ENCODE measurements at places on chromosomes 12 and 14.
A peak's percentile ranks its signal among the peaks of the same experiment; 100 is the strongest.

GRCh38 chr14:37844614-37845013 is 249.2 kb downstream of the TTC6 start:
- no peak for DNase-seq

DNA sequence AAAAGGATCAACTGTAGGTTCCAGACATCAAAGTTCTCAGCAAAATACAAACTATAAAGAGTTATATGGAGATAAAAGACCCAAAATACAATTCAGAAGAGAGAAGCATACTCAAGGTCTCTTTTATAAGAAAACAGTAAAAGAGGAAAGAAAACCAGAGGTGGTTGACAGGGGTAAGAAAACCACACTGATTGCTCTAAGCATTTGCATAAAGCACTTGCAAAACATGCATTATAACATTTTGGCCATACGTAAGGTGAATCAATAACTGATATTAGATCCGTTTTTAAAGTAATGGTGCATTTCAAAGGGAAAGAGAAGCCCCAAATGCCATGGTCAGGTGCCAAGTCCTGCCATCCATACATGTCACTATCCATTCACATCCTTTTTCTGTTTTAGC is 5.9 kb downstream of the DDHD1 start:
- DNase-seq: no peak

DNA sequence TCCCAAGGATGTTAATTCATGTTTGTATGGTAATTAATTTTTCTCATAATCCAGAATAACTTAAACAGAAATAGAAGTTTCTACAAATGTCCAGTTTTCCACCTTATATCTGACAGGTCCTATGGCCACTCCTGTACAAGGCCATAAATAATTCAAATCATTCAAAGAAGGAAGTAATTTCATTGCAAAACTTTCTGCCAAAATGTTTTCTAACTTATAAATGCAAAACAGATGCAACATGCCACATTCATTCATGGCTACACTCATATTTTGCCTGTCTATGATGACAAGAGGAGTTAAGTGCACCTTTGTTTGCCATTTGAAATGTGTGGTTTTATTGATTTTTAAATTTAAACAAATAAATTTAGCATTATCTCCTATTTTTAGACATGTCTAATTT is 34.4 kb downstream of the ITPR2 start:
- no peak for DNase-seq

- DNase-seq: no peak
These were observed 44.3 kb downstream of the SCYL2 start for GRCh38 chr12:100311317-100311716.

DNA sequence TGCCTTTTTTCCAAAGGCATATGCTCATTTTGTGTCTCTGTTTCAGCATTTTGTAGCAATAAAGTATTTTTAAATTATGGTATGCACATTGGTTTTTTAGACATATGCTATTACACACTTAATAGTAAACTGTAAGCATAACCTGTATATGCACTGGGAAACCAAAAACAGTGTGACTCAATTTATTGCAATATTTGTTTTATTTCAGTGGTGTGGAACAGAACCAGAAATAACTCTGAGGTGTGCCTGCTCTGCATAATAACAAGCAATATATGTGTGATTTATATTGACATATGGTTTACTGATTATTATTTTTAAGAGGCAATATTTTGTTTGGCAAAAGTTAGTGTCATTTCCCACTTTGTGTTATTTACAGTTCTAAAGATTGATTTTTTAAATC is 126.6 kb upstream of the CPNE8 start:
- no peak for DNase-seq

GRCh38 chr12:104578453-104578852 is 121.7 kb downstream of the CHST11 start:
- DNase-seq: peak; percentile 42

DNA sequence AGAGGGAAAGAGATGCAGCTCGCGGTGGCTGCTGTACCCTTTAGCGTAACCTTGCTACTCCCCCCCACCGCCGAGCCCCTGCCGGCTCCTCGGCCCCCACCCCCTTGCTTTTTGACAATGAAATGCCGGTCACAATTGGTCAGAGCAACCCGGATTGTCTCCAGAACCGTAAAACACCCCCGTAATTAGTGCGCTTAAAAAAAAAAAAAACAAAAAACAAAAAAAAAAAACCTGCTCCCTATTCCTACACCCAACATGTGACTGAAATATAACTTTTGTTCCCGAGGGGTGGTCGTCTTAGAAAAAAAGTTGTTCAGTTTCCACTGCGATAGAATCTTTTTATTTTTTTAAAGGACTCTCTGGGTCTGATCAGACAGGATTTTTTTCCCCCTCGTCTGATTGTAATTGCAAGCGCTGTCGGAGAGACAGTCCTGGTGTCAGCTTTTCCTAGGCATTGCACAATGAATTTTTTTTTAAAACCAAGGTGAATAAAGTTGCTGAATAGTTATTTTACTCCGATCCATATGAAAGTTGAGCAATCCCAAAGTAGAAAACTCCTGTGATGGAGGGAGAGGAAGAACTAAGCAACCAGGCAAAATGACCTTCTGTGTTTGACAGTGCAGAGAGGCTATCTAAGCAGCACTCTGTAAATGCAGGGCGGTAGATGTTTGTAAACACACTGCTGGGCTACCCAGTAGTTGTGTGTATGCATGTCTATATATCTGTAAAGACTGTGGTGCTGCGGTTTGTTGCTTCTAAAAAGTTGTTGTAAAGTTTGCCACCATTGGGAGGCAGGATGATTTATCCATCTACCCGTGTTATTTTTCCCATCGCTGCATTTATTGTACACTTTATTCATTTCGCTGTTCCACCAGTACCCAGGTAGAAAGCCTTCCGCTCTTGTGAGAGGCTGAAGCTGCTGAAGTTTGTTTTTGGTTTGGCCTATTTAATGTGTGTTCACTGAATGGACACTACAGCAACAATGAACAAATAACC is 1.1 kb downstream of the ETV6 start:
- DNase-seq: peak; percentile 54

DNA sequence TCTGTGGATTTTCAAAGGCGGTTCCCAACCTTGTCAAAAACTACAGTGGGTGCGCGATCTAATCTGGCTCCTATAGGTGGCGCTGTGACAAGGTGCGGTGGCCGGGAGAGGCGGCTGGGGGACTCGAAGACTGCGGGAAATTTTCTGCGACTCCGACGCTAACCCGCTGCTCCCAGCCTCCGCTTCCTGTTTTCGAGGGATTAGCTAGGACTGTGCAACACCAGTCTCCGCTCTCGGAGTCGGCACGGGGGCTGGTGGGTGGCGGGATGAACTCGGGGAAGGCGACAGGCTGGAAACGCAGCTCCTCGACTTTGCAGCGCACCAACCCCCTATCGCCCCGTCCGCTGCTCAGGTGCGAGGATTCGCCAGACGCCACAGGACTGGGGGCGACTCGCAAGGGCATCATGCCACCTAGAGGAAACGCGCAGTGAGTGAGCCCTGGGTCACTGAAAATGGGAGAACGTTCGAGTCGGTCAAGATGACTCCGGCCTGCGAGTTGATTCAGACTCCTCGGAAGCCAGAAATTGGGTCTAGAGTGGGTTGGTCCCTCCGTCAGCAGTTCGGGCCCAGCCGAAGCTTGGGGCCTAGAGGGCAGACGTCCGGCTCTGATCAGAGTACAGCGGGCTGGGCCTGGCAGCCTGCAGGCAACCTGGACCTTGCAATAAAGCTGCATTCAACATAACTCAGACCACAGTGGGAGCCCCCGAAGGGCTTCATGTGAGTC is 5.5 kb upstream of the PAX9 start:
- peak; percentile 31 for DNase-seq

DNA sequence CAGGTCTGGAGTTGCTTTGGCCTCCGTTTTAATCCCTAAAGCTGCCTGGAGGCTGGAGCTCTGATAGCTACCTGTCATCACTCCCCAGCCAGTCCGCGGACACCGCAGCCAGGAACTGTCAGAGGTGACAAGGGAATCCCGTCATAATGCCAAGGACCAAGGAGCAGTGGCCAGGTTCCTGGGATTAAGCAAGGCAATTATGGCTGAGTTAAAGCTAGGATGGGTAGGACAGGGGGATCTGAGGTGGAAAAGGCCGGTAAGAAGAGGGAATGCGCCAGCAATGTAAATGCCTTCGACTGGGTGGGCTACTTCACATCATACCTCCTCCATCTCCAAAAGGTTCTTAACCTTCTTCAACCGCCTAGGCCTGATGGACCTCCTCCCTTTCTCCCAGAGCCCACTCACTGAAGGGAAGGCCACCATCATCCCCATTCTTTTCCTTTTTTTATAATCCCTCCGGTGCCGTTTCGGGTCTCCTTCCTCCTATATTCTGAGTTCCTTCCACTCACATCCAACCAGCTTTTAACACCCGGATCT is 1.9 kb downstream of the PPP1R3E start:
- no peak for DNase-seq

- DNase-seq: peak; percentile 78
These were observed 25.4 kb upstream of the PLEKHG6 start for GRCh38 chr12:6285063-6285477.

- peak; percentile 4 for DNase-seq
These were observed 41.9 kb downstream of the ATP23 start for GRCh38 chr12:57983146-57983857.

- DNase-seq: no peak
These were observed 7.6 kb upstream of the MARK3 start for GRCh38 chr14:103377522-103378037.

GRCh38 chr12:109448707-109449390 is 28.3 kb downstream of the KCTD10 start:
- no peak for DNase-seq

- no peak for DNase-seq
These were observed 693.3 kb upstream of the TBX3 start for GRCh38 chr12:115377230-115377629.

DNA sequence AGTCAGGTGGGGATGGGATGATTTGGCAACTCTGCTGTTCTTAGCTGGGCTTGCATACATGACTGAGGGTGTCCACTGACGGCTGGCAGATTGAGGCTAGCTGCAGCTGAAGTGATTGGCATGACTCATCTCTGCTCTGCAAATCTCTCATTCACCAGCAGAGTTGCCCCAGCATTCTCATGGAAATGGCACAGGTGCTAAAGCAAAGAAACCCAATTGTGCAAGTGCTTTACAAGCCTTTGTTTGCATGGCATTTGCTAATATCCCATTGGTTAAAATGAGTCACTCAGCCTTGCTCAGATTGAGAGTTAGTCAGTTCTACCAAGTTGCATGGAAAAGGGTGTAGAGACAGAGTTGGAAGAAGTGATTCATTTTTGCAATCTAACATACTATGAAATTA is 389.7 kb upstream of the FAR2 start:
- DNase-seq: no peak

- DNase-seq: no peak
These were observed 81.4 kb downstream of the LRP6 start for GRCh38 chr12:12185414-12185813.

DNA sequence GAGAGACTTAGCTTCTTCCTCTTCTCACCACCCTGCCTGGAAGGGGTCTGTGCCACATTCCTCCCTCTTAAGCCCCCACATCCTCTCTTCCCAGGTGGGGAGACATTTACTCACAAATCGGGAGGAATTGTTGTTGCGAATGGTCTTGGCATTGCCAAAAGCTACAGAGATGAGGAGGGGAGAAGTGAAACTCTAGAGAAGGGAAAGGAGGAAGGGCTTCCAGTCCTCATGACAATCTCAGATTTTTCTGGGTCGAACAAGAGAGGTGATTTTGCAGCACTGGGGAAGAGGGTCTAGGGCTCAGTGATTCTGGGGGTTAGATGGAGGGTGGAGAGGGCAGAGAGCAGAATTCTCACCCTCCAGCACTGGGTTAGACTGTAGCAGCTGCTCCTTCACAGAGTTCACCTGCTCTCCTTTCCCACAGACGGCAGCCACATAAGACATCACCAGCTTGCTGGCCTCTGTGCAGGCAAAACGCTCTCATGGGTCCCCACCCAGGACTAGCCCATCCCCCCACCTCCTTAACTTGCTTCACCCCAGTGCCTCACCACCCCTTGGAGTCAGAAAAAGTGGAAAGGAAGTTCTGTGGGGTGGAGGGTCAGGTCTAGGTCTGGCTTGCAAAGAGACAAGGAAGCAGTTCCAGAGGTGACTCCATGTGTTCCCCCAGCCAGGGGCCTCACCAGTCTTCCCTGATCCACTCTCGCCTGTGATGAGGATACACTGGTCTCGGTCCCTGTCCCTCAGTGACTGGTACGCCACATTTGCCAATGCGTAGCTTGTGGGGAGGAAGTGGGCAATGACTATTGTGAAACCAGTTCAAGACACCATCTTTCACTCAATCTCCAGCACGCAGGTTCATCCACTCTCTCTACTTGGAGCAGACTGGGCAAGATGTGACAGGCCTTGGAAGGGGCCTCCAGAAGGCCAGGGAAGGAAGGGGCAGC is 2.7 kb downstream of the MYO1A start:
- DNase-seq: peak; percentile 56

GRCh38 chr12:110330124-110330523 is 49.1 kb downstream of the ATP2A2 start:
- DNase-seq: no peak

DNA sequence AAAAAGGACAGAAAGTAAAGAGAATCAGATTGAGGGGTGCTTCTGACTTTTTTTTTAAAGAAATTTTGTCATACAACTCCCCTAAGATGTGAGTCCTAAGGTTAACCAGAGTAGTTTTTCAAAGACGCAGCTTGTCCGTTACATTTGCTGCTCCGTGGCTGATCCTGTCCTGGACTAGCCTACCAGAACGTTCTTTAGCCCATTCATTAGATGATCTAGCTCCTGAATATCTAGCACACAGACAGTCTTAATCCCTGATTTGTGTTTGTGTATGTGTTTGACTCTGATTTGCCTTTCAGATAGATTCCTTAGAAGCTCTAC is 60.3 kb downstream of the SAMD4A start:
- no peak for DNase-seq

GRCh38 chr14:59140106-59140843 is 48.2 kb upstream of the DAAM1 start:
- no peak for DNase-seq

DNA sequence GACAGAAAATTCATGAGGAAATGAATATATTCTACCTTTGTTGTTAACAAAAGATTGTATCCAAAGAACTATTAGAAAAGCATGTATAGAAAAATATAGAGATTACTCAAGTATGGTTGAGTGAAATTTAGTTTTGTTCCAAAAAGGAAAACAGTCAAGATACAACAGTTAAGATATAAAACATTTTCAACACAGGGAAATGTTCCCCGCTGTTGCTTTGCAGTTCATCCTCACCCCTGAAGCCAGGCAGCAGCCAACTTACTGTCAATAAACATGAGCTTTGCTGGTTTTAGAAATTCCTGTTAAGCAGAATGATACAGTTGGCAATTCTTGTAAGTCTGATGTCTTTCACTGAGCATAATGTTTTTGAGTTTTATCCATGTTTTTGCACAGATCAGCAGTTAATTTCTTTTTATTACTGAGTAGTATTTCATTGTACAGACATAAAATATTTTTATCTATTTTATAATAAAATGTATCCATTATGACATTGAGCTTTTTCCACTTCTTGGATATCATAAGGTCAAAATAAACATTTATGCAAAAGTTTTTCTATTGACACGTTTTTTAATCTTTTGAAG is 1.2 kb upstream of the CLEC2B start:
- peak; percentile 21 for DNase-seq

All from inflammatory macrophage treated with lipopolysaccharide for 1 hour (primary cell).